Anterior cingulate cortex (tissue), 58 donors: ENCODE measurements at places on chromosomes 7 and 10.

DNA sequence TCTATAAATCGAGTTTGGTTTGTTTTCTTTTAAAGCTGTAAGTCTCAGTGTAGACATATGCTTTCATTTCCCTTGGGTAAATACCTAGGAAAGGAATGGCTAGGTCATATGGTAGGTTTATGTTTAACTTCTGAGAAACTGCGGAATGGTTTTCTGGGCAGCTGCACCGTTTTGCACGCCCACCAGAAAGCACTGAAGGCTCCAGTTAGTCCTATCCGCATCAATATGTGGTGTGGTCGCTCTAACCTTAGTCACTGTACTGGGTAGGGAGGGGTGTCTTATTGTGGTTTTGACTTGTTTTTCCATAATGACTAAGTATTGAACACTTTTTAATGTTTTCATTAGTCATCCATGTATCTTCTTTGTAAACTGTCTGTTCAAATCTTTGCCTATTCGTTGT lies 279.5 kb upstream of the AKR1E2 start:
- DNase-seq: no peak

- DNase-seq: no peak
Observed at GRCh38 chr7:31432176-31432575, 81.7 kb upstream of the ITPRID1 start.

GRCh38 chr10:8069108-8069507 lies 14.6 kb downstream of the GATA3 start:
- no peak for DNase-seq

DNA sequence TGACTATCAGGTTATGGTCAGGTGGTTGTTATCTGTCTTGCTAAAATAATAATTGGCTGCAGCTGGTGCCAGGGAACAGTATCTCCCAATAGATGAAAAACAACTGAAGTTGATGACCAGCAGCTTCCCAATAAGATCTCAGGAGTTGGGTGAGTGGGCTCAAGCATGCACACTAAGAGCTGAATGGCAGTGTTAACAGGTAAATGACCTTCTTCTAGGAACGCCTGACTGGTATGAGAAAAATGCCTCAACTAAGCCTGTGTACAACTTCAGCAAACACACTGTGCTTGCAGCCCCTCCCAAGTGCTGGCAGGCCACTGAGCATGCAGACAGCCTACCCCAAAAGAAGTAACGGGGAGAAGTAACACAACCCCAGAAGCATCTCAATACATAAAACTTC lies 636.9 kb downstream of the ACTR3B start:
- no peak for DNase-seq

- no peak for DNase-seq
Observed at GRCh38 chr10:29322918-29323317, 34.0 kb downstream of the LYZL1 start.

DNA sequence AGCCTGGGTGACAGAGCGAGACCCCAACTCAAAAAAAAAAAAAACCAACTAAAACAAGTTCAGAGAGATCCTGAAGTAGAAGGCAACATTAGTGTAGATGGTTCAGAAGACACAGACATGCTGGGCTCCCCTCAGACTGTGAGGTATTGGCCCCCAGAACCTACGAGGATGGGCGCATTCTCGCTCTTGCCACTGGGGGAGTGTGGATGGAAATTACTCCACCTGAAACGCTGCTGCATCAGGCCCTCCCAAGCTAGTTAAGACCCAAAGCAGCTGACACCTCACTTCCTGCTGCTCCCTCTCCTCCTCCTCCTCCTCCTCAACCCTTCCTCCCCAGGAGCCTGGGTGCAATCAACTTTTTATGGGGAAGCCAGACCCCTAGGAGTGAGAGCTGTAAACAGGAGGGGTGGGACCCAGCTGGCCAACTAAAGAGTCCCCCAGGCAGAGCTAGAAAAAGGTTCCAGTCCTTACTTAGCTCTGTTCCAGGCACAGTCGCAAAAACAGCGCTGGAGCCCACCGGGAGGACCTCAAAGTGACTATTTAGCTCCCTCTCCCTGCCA lies 7.4 kb downstream of the SH3PXD2A start:
- DNase-seq: no peak

- DNase-seq: no peak
Observed at GRCh38 chr10:26357203-26357602, 80.9 kb upstream of the APBB1IP start.

GRCh38 chr7:93758631-93759030 lies 131.9 kb downstream of the TFPI2 start:
- DNase-seq: no peak

GRCh38 chr10:19133992-19134391 lies 85.4 kb downstream of the MALRD1 start:
- DNase-seq: no peak
